Activated naive CD4-positive, alpha-beta T cell treated with anti-CD3 and anti-CD28 coated beads, Interleukin-2, amount 10 ng/mL, durations not matched to agents 7 days and 5 days (primary cell): ENCODE measurements at places on chromosomes 6 and 20.

- H3K36me3 ChIP-seq = no peaks in the 10 kb centered on the region
- peaks cover 39% of the 10 kb centered on the region for H3K27me3 ChIP-seq
- peaks cover 23% of the 10 kb centered on the region for H3K4me1 ChIP-seq
- DNase-seq = no peak
- H3K27ac ChIP-seq = no peak overlapping the region
Observed at GRCh38 chr20:38167328-38167850, 2.3 kb upstream of the TGM2 start.

- DNase-seq = no peak
- no peaks in the 10 kb centered on the region for H3K4me1 ChIP-seq
- peaks cover 16% of the 10 kb centered on the region for H3K36me3 ChIP-seq
- no peak overlapping the region for H3K27ac ChIP-seq
Observed at GRCh38 chr6:132456700-132457143, 55.4 kb upstream of the MOXD1 start.

- H3K27ac ChIP-seq = no peak overlapping the region
- peaks cover 23% of the 10 kb centered on the region for H3K36me3 ChIP-seq
- no peak overlapping the region for H3K4me3 ChIP-seq
- H3K27me3 ChIP-seq = no peaks in the 10 kb centered on the region
- no peak for DNase-seq
Observed at GRCh38 chr6:158160932-158161539, 7.0 kb downstream of the SERAC1 start.

- peaks cover 22% of the 10 kb centered on the region for H3K27me3 ChIP-seq
- peak; percentile 82 for DNase-seq
- H3K36me3 ChIP-seq = peaks cover 51% of the 10 kb centered on the region
- H3K4me1 ChIP-seq = peaks cover 47% of the 10 kb centered on the region
- H3K27ac ChIP-seq = peak overlapping the region; percentile 78
- peak overlapping the region; percentile 61 for H3K4me3 ChIP-seq
Observed at GRCh38 chr6:36682328-36683144, 4.0 kb downstream of the CDKN1A start.

- H3K4me3 ChIP-seq = no peak overlapping the region
- H3K4me1 ChIP-seq = no peaks in the 10 kb centered on the region
- no peaks in the 10 kb centered on the region for H3K27me3 ChIP-seq
- no peaks in the 10 kb centered on the region for H3K36me3 ChIP-seq
Observed at GRCh38 chr6:124393536-124393935, 568.7 kb upstream of the RNF217 start.

DNA sequence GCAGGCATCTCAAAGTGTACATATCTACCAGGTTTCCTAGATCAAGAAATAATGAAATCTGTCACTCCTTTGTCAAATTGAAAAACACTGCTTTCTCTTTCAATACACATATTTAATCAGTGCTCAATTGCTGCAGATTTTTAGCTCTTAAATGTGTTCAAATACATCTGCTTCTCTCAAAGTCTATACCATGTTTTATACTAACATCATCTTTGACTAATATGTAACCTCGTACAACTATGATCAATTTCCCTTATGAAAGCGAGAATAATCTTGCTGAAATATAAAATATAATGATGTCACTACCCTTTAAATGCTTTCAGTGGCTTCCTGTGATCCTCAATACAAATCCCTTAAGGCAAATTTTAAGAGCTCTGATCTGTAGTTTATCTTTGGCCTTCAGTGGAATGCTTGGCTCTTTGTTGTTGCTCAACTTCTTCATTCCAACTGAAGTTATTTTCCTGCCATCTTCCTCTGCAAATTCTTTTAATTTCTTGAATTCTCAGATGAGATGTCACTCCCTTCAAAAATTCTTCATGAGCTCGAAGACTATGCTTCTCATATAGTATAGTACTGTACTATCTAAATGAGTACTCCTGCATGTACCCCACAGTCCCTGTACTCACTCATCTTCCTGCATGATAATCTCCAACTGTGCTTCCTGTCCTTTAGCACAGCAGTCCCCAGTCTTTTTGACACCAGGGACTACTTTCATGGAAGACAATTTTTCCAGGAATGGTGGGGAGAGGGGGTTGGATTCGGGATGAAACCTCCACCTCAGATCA, 545.1 kb upstream of the GJE1 start:
- no peaks in the 10 kb centered on the region for H3K4me1 ChIP-seq
- DNase-seq = no peak
- H3K27ac ChIP-seq = no peak overlapping the region
- H3K36me3 ChIP-seq = no peaks in the 10 kb centered on the region
- no peaks in the 10 kb centered on the region for H3K27me3 ChIP-seq

- H3K4me3 ChIP-seq = no peak overlapping the region
- DNase-seq = peak; percentile 58
- H3K4me1 ChIP-seq = peaks cover 37% of the 10 kb centered on the region
- H3K27ac ChIP-seq = peak overlapping the region; percentile 86
Observed at GRCh38 chr6:150894935-150895552, 29.5 kb downstream of the MTHFD1L start.

- no peaks in the 10 kb centered on the region for H3K4me1 ChIP-seq
- peaks cover 17% of the 10 kb centered on the region for H3K27me3 ChIP-seq
- H3K4me3 ChIP-seq = no peak overlapping the region
- H3K36me3 ChIP-seq = no peaks in the 10 kb centered on the region
- no peak for DNase-seq
Observed at GRCh38 chr6:72416744-72417465, 205.0 kb upstream of the KCNQ5 start.

- peaks cover 70% of the 10 kb centered on the region for H3K4me1 ChIP-seq
- peak overlapping the region; percentile 7 for H3K27ac ChIP-seq
- H3K36me3 ChIP-seq = peaks cover 51% of the 10 kb centered on the region
- H3K4me3 ChIP-seq = no peak overlapping the region
- DNase-seq = no peak
Observed at GRCh38 chr6:149112976-149113375, 204.5 kb upstream of the TAB2 start.

- DNase-seq = no peak
- peaks cover 30% of the 10 kb centered on the region for H3K36me3 ChIP-seq
- peaks cover 37% of the 10 kb centered on the region for H3K4me1 ChIP-seq
- H3K27me3 ChIP-seq = no peaks in the 10 kb centered on the region
- H3K27ac ChIP-seq = no peak overlapping the region
Observed at GRCh38 chr6:57434944-57435343, 117.5 kb downstream of the PRIM2 start.

- no peak overlapping the region for H3K27ac ChIP-seq
- H3K4me1 ChIP-seq = peaks cover 10% of the 10 kb centered on the region
- H3K4me3 ChIP-seq = no peak overlapping the region
- DNase-seq = no peak
- H3K36me3 ChIP-seq = peaks cover 40% of the 10 kb centered on the region
- H3K27me3 ChIP-seq = no peaks in the 10 kb centered on the region
Observed at GRCh38 chr6:137200288-137200687, 18.9 kb downstream of the IFNGR1 start.

DNA sequence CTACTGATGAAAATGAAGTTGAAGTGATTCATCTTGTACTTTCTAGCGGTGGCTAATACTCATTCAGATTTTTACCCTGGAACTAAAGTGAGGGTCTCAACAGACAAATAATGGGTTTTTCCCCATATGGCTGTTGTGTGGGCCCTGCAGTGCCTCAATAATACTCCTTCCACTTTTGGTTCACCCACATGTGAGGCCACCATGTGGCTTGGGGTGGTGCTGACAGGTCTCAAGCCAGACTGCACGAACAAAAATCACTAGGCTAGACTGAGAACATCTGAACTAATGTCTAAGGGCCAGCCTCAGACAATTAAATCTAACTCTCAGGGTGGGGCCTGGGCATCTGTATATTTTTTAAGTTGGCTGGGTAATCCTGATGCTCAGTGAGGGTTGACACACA, 7.9 kb upstream of the COL12A1 start:
- peaks cover 5% of the 10 kb centered on the region for H3K4me1 ChIP-seq
- peaks cover 2% of the 10 kb centered on the region for H3K36me3 ChIP-seq
- no peak for DNase-seq
- H3K27me3 ChIP-seq = peaks cover 28% of the 10 kb centered on the region
- H3K4me3 ChIP-seq = no peak overlapping the region

DNA sequence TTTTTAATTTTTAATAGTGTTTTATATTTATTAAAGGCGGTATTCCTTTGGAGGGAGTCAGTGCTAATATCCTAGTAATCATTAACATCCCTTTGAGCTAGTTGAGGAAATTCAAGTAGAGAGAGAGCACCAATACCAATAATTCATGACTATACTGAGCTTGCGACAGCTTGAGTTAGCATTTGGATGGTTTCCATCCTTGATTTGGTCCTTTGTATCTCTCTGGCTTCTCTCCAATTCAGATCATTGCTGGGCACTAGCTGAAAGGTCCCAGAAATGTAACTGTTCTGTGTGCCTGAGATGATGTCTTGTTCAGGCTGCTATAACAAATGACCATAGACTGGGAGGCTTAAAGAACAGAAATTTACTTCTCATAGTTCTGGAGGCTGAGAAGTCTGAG, 77.0 kb downstream of the RNF144B start:
- H3K36me3 ChIP-seq = peaks cover 2% of the 10 kb centered on the region
- no peaks in the 10 kb centered on the region for H3K27me3 ChIP-seq
- DNase-seq = no peak
- no peaks in the 10 kb centered on the region for H3K4me1 ChIP-seq
- H3K27ac ChIP-seq = no peak overlapping the region

DNA sequence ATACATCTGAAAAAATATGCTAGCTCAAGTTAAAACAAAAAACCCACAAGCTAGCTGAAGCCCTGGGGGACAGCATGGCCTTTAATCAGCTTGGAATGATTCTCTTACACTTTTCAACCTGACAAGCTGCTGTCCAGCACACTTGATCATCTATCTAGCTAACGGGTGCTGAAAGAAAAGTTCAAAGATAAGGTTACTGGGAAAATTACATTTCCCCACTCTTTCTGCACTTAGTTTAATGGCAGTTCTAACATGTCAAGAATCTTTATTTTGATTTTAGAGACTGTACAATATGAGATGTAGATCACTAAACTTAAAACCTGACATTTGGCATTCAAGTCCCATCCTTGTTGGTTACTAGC, 53.4 kb downstream of the STK4 start:
- no peak overlapping the region for H3K4me3 ChIP-seq
- H3K36me3 ChIP-seq = peaks cover 43% of the 10 kb centered on the region
- no peak overlapping the region for H3K27ac ChIP-seq
- H3K27me3 ChIP-seq = no peaks in the 10 kb centered on the region
- no peak for DNase-seq
- H3K4me1 ChIP-seq = peaks cover 4% of the 10 kb centered on the region

DNA sequence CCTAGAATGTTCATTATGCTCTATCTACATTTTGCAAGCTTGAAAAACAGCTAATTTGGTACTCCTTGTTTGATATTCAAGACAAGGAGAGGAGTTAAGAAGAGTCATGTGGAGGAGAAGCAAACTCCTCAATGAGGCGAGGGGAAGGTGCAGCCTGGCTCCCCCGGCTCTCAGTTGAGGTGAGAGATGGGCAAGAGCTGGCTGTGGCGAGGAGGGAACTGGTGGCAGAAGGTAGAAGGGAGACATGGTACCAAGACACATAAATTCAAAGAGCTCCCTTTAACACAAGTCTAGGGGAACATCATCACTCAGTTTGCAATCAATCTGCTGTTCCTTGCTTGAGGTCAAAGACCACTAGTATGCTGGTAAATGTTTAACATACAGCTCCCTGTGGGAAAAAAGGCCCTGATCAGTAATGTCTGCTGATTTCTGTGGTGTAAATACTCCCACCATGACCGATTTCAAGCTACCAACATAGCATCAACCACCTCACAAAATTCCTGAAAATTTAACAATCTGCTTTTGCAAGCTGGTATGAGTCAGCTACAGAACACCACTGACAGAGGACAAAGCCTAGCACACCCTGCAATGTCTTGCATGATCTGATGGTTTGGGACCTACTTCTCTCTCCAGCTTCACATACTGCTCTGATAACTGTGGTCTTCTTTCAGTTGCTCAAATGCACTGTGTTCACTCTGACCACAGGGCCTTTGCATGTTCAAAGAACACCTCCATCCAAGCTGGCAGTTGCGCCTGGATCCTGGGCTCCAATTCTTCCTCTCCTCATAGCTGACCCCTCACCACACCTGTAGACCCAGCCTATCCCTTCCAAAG, 516.3 kb upstream of the CHD6 start:
- no peak overlapping the region for H3K27ac ChIP-seq
- H3K36me3 ChIP-seq = no peaks in the 10 kb centered on the region
- H3K4me1 ChIP-seq = no peaks in the 10 kb centered on the region
- no peak overlapping the region for H3K4me3 ChIP-seq
- no peaks in the 10 kb centered on the region for H3K27me3 ChIP-seq

DNA sequence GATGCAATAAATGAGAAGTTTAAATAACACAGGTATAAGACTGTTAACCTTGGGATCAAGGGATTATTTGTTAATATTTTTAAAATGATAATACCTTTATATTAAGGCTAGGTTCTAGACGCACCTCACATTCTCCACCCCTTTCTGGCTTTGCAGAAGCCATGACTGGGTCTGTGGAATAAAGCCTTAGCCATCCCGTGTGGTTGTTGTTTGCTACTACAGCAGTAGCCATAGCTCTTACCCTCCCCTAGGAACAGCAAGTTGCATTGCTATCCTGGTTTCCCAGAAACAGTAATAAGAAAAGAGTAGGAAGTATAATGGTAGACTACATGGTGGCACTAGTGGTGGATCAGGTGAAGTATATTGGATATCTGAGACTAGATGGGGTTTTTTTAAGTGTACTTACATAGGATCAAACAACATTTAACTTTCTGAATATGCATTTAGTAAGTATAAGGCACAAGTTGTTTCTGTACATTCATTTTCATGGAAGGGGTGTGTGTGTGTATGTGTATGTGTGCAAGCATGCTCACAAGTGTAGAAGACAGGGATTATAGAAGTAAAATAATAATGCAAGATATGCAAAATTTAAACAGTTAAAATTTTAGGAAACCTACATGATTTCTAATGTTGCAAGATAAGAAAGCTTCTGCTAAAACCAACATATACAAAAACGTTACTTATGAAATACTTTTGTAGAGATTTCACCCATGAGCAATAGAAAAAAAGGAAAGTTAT, 384.2 kb downstream of the PRKN start:
- H3K27me3 ChIP-seq = no peaks in the 10 kb centered on the region
- no peak overlapping the region for H3K4me3 ChIP-seq
- H3K27ac ChIP-seq = no peak overlapping the region
- H3K4me1 ChIP-seq = no peaks in the 10 kb centered on the region
- DNase-seq = no peak
- H3K36me3 ChIP-seq = no peaks in the 10 kb centered on the region

- H3K4me1 ChIP-seq = no peaks in the 10 kb centered on the region
- H3K27ac ChIP-seq = no peak overlapping the region
- no peaks in the 10 kb centered on the region for H3K36me3 ChIP-seq
- no peak for DNase-seq
- no peak overlapping the region for H3K4me3 ChIP-seq
- peaks cover 18% of the 10 kb centered on the region for H3K27me3 ChIP-seq
Observed at GRCh38 chr6:160386869-160387530, 38.8 kb downstream of the SLC22A3 start.

DNA sequence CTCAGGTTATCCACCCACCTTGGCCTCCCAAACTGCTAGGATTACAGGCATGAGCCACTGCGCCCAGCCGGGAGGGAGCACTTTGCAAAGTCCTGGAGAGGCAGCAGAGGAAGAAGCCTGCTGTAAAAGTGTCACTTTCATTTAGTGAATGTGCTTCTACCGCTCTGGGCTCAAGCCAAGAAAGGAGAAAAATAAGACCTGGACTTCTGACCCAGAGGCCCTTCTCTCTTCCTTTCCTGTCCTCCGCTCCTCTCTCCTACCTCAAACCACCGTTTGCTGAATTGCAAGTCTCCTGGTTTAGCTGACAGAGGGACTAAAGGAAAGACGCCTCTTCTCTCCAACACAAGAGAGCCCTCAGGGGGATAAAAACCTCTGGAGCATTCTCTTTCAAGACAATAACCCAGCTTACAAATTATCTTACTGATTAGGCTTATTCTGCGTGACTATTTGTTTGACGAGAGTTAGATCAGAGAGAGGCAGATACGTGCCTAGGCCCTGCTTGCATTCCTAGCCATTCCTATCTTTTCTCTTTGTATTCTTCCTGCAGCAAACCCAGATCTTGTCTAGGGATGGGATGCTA, 84.2 kb upstream of the SLC22A23 start:
- no peak for DNase-seq
- H3K4me3 ChIP-seq = no peak overlapping the region
- peaks cover 27% of the 10 kb centered on the region for H3K27me3 ChIP-seq
- no peak overlapping the region for H3K27ac ChIP-seq
- H3K4me1 ChIP-seq = no peaks in the 10 kb centered on the region
